ENCODE measurements at places on chromosomes 12 and 14.

DNA sequence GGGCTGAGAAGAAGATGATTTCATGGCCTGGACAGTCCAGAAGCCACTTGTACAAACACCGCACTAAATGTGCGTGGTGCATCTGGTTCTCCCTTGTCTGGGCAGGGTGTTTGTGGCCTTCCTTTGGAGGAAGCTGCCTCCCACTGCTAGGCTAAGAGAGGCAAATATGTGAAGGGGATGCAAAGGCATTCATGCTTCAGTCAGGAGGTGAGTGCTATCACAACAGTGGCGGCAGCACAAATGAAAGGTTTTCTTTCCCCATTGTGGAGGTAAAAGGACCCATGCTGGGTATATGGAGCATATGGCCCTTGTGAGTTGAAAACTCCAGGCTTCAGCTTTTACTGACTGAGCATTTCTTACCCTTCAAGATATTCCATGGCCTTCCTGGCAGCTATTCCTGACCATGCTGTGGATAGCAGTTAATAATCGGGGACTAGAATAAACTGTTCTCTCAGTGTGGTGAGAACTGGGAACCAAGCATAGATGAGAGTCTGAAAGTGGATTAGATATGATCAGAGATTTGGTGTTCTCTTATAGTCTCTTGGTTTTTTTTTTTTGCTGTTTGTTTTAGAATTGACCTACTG is 69.9 kb downstream of the MYRFL start:
- H3K4me3 ChIP-seq, result no peak overlapping the region
- H3K36me3 ChIP-seq, result no peaks in the 10 kb centered on the region
- no peaks in the 10 kb centered on the region for H3K27me3 ChIP-seq
- no peak for DNase-seq
- H3K4me1 ChIP-seq, result no peaks in the 10 kb centered on the region
- H3K27ac ChIP-seq, result no peak overlapping the region

DNA sequence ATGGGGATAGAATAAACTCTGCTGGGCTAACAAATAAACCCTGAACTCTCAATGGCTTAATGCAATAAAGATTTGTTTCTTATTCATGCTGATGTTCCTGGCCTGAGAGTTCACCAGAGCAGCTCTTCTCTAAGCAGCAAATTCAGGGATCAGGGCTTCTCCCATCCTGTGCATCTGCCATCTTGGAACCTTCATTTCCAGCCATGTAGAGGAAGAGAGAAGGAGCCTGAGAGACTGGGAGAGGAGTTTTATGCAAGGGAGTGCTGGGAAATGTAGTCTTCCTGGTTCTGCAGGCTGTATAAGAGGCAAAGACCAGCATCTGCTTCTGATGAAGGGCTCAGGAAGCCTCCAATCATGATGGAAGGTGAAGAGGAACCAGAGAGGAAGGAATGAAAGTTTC is 20.6 kb upstream of the APOLD1 start:
- no peaks in the 10 kb centered on the region for H3K27me3 ChIP-seq
- H3K36me3 ChIP-seq, result no peaks in the 10 kb centered on the region
- no peak overlapping the region for H3K27ac ChIP-seq
- H3K4me1 ChIP-seq, result no peaks in the 10 kb centered on the region
- no peak overlapping the region for H3K4me3 ChIP-seq

DNA sequence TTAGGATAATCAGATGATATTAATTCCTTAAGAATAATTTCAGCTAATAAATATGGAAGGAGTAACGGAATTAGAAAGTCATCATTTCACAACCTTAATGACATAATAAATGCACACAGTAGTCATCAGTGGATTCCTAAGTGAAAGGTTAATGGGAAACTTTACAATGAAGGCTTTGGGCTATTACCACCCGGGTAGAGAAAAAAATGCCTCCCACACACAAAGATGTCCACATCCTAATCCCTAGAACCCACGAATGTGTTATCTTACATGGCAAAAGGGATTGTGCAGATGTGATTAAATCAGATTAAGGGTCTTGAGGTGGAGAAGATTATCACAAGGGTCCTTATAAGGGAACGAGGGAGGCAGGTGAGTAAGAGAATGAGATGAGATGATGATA is 5.6 kb downstream of the TMED10 start:
- no peak for DNase-seq
- no peaks in the 10 kb centered on the region for H3K36me3 ChIP-seq
- no peak overlapping the region for H3K27ac ChIP-seq
- H3K27me3 ChIP-seq, result no peaks in the 10 kb centered on the region

DNA sequence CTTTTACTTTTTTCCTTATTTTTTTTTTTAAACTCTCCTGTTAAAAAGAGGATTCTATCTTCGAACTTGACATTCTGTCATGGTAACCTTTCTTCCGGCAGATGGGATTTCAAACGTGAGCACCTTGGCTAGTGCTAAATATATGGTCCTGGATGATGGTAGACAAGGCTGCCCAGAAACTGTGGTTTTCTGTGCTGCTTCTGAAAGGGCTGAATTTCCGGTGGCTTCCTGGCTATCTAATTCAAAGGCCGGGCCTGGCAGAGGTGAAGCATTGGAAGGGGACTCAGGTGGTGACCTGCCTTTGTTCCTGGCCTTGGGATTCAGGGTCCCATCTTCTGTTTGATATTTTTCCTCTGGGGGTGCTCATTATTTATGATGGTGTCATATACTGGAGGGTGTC is 118.6 kb upstream of the MYL2 start:
- no peak for DNase-seq
- no peaks in the 10 kb centered on the region for H3K36me3 ChIP-seq
- H3K4me3 ChIP-seq, result no peak overlapping the region

GRCh38 chr14:24708684-24709083 is 74.7 kb upstream of the GZMB start:
- H3K27me3 ChIP-seq, result no peaks in the 10 kb centered on the region
- H3K36me3 ChIP-seq, result no peaks in the 10 kb centered on the region
- no peak overlapping the region for H3K4me3 ChIP-seq
- DNase-seq, result no peak

GRCh38 chr12:51441583-51441982 is 17.0 kb downstream of the SLC4A8 start:
- H3K4me3 ChIP-seq, result no peak overlapping the region
- peaks cover 6% of the 10 kb centered on the region for H3K27me3 ChIP-seq
- no peaks in the 10 kb centered on the region for H3K36me3 ChIP-seq
- no peak overlapping the region for H3K27ac ChIP-seq
- DNase-seq, result no peak

GRCh38 chr14:37223947-37224474 is 26.3 kb downstream of the MIPOL1 start:
- H3K36me3 ChIP-seq, result no peaks in the 10 kb centered on the region
- H3K4me1 ChIP-seq, result no peaks in the 10 kb centered on the region
- DNase-seq, result no peak
- H3K27ac ChIP-seq, result no peak overlapping the region

- H3K4me3 ChIP-seq, result peak overlapping the region; percentile 15
- peaks cover 87% of the 10 kb centered on the region for H3K4me1 ChIP-seq
- no peak for DNase-seq
- H3K27me3 ChIP-seq, result no peaks in the 10 kb centered on the region
- peaks cover 17% of the 10 kb centered on the region for H3K36me3 ChIP-seq
- H3K27ac ChIP-seq, result no peak overlapping the region
Observed at GRCh38 chr14:21258889-21259787, 10.1 kb downstream of the HNRNPC start.

DNA sequence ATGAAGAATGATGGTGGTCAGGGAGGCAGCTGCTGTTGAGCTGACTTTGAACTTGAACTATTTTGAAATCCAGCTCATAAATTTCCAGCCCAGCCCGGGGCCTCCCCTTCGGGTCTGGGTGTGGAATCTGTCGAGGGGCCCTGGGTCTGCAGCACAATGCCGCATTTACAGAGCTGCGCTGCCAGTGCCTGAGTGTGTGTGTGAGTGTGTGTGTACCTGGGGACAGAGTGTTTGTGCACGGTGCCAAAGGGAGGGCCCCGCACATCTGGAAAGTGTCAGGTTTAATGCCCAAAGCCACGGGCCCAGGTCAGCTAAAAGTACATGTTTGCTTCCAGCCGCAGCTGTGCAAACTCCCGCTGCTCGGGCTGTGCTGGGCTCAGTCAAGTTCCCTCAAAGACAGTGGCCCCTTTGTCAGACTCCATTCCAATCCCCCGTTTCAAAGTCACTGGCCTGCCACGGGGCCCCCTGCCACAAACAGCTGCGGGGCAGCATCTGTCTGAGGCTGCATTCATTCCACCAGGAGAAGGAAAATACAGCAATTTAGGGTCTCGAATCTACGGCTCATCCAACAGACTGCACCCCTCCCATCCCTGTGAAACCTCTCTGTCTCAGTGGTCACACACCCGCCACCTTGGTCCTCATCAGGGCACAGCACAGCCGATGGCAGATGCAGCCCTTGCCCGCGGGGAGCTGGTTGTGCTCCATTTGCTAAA is 16.3 kb upstream of the RFLNA start:
- H3K4me1 ChIP-seq, result no peaks in the 10 kb centered on the region
- H3K27ac ChIP-seq, result no peak overlapping the region
- DNase-seq, result no peak
- no peak overlapping the region for H3K4me3 ChIP-seq
- H3K27me3 ChIP-seq, result peaks cover 35% of the 10 kb centered on the region

- no peak for DNase-seq
- no peaks in the 10 kb centered on the region for H3K27me3 ChIP-seq
Observed at GRCh38 chr12:99658671-99659349, 11.3 kb downstream of the GARIN6 start.

GRCh38 chr14:104037903-104038302 is 47.6 kb upstream of the ASPG start:
- H3K4me1 ChIP-seq, result no peaks in the 10 kb centered on the region
- H3K36me3 ChIP-seq, result no peaks in the 10 kb centered on the region
- H3K27ac ChIP-seq, result no peak overlapping the region
- DNase-seq, result no peak

- no peak overlapping the region for H3K4me3 ChIP-seq
- H3K36me3 ChIP-seq, result no peaks in the 10 kb centered on the region
- DNase-seq, result no peak
Observed at GRCh38 chr12:2083561-2083960, 30.8 kb downstream of the CACNA1C start.

DNA sequence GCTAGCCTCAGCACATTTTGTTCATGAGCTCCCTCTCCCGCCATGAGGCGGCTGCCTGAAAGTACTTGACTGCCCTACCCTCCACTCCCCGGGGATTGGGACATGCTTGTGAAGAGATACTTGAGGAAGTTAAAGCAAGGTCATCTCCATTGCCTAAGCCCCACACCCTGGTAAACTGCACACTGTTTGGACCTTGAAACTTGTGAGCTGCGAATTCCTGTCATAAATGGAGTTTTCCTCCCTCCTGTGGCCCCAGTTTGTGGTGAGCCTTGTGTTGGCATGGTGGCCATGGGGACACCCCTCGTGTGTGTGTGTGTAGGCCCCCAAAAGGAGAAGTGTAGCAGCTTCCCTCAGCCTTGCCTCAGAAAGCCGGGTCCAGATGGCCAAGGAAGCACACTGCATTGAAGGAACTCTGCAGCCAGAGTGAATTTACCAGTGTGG is 395.5 kb downstream of the ZFP36L1 start:
- H3K27ac ChIP-seq, result no peak overlapping the region
- DNase-seq, result peak; percentile 54
- H3K36me3 ChIP-seq, result no peaks in the 10 kb centered on the region
- H3K27me3 ChIP-seq, result no peaks in the 10 kb centered on the region
- H3K4me1 ChIP-seq, result peaks cover 28% of the 10 kb centered on the region

DNA sequence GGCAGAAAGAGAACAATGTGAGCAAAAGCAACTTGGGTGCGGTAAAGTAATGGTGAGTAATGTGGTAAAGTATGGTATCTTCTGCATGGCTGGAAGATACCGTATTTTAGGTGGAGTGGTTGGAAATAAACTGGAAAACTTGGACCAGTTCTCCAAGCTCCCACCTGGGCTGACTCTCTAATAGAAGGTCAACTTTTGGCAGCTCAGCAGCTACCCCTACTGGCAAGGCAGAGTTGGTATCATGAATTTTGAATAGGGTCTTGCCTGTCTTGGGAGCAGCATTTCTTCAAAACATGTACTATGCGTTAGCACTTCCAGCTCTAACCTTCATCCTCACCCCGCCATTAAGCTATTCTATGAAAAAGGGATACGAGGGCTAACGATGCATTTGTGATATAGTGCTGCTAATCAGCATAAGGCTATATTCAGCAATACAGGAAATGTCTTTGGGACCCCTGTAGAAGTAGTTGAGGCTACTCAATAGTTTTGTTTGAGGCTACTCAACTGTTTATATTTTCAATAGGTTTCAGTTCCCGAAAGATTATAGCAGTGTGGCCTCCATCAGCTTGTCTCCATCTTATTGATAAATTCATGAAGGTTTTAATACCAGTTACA is 276.3 kb upstream of the FAR2 start:
- no peaks in the 10 kb centered on the region for H3K4me1 ChIP-seq
- H3K36me3 ChIP-seq, result no peaks in the 10 kb centered on the region
- H3K27me3 ChIP-seq, result no peaks in the 10 kb centered on the region

GRCh38 chr14:52003324-52003723 is 14.0 kb downstream of the RTRAF start:
- H3K4me1 ChIP-seq, result no peaks in the 10 kb centered on the region
- no peak overlapping the region for H3K4me3 ChIP-seq
- H3K27ac ChIP-seq, result no peak overlapping the region
- DNase-seq, result no peak

DNA sequence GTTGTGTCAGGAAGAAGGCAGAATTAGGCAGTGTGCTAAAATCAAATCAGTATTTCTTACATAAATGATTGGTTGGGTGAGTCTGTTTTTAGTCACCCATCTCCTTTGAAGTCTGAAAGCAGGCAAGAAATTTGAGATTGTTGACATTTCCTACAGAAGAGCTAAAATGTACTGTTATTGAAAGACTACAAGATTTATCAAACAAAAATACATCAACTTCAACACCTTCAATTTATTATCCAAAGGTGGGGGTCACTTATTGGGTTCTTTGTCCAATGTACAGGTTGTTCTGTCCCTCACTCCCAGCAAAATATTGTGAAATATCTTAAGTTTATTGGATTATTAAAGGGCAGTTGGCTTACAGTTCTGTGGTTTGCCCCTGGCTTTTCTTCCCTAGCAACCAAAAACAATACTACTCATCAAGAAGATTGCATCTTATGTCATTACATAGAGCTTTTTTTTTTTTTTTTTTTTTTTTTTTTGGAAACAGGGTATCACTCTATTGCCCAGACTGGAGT is 20.6 kb upstream of the PKP2 start:
- H3K27ac ChIP-seq, result no peak overlapping the region
- no peaks in the 10 kb centered on the region for H3K4me1 ChIP-seq
- H3K27me3 ChIP-seq, result no peaks in the 10 kb centered on the region
- DNase-seq, result no peak

Measured in psoas muscle (tissue), 8 donors.